Neural crest cell (in vitro differentiated cells): ENCODE measurements at places on chromosomes 16 and 17.

- DNase-seq, result no peak
Observed at GRCh38 chr16:1093284-1094123, 2.5 kb downstream of the C1QTNF8 start.

- no peak for DNase-seq
Observed at GRCh38 chr16:34648-34987, 18.8 kb downstream of the POLR3K start.

DNA sequence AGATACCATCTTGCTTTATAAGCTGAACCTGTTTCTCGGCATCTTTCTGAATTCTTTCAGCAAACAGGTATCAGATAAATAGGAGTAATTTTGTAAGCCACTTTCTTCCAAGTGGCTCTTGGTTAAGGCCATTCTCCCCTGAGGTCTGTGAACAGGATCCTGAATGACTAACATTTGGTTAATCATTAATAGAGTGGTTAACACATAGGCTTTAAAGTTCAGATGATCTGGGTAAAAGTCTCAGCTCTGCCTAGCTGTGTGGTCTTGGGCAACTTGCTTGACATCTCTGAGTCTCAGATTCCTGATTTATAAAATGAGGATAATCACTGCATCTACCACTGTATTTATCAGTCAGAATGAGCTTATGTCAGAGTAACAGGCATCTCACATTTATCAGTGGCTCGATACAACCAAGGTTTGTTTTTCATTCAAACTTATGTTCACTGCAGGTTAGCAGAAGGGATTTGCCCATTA lies 44.4 kb upstream of the ANKFN1 start:
- DNase-seq, result no peak

DNA sequence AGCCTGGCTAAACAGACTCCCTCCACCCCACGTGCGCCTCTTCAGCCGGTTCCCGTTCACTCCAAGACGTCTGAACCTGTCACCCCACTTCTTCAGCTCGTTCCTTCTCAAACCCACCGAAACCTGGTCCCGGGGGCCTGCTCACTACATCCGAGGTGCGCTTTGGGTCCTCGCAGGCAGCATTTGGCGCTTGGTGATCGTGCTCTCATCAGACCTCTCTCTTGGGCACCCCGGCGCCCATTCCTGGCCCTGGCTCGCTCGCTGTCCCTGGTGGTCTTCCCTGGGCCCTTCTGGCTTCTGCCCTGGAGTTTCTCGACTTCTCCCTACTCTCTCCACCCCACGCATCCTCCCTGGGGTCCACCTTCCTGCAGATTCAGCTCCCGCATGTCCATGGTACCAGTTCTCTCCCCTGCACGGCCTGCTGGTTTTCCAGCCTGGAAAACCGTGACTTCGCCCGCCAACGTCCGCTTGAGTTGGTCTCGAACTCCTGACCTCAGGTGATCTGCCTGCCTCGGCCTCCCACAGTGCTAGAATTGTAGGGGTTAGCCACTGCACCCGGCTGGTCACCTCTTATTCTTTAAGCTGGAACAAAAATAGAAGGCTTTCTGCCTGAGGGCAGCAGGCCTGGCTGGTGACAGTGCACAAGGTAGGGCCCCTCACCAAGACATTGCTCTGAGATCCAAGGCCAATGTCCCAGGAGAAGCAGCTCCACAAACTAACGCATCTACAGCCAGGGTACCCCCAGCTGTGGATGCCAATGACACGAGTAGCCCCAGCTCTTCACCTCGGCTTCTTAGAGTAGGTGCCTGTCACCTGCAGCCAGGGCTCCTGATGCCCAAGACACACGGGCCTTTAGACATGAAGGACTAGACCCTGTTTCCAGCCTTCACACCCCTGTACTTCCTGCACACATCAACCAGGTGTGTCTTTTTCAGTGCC lies 1.1 kb upstream of the MEAK7 start:
- DNase-seq, result no peak

GRCh38 chr16:50599494-50599893 lies 51.3 kb downstream of the NKD1 start:
- DNase-seq, result no peak

GRCh38 chr16:87201052-87201451 lies 116.1 kb downstream of the C16orf95 start:
- no peak for DNase-seq

- no peak for DNase-seq
Observed at GRCh38 chr16:70750893-70751467, 50.0 kb downstream of the VAC14 start.

DNA sequence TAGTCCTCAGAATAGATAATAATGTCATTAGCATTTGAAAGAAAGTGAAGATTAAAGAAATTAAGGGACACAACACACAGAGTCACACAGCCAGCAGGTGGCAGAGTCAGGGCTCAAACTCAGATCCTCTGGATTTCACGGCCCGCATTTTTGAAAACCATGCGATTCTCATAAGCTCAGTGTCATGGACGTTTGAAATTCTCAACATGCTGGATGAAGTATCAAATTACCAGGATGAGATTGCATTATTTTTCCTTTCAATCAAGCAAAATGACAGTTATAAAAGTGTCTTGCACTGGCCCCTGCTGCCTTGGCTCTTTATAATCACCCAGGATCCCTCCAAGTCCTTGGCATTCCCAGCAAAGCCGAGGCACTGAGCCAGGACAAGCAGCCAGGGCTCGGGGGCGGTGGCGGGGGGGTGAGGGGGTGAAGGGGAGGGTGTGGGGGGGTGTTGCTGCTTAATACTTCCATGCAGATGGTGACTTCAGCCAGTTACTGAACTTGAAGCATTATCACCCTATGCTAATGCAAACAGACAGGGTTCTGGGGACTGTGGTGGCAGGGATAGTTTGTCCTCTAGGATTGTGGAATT lies 6.6 kb upstream of the BMERB1 start:
- DNase-seq, result peak; percentile 7

- no peak for DNase-seq
Observed at GRCh38 chr17:81044764-81045589, 10.0 kb downstream of the BAIAP2 start.

DNA sequence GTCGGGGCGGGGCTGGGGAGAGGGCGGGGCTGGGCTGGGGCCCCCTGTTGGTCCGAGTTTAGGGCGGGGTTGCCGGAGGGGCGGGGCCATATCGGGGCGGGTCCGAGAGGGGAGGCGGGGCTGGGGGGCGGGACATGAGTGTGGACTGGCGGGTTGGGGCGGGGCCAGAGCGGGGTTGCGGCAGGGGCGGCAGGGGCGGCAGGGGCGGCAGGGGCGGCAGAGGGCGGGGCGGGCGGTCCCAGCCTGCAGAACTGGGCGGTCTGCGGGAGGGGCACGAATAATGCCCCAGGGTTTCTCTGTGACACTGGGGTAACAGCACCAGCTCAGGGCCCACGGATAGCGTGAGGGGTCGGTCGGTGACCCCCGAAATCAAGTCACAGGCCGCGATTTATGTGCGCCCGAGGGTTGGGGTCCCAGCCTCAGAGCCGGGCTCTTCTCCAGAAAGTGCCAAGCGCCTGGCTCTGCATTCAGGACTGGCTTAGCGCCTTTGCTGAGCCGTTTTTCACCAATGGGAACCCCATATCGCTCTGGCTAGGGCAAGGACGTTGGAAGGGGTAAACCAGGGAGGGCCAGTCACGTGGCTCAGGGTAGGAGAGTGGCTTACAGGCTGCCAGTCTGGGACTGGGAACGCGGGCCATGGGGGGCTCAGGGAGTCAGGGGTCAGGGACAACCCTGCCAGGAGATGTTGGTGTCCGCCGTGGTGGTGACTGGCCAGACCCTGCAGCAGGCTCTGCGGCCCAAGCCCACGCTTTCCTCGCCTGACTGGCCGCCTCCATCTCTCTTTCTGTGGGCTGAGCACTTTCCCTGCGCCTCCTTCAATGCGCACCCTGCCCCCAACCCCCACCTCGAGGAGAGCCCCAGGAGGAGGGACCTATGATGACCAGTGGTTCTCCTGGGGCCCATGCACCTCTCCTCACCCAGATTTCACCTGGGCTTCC lies 1.2 kb upstream of the METTL26 start:
- DNase-seq, result peak; percentile 80

- no peak for DNase-seq
Observed at GRCh38 chr16:74785031-74785430, 10.4 kb upstream of the FA2H start.

- DNase-seq, result no peak
Observed at GRCh38 chr16:55042556-55043432, 112.1 kb downstream of the IRX5 start.

DNA sequence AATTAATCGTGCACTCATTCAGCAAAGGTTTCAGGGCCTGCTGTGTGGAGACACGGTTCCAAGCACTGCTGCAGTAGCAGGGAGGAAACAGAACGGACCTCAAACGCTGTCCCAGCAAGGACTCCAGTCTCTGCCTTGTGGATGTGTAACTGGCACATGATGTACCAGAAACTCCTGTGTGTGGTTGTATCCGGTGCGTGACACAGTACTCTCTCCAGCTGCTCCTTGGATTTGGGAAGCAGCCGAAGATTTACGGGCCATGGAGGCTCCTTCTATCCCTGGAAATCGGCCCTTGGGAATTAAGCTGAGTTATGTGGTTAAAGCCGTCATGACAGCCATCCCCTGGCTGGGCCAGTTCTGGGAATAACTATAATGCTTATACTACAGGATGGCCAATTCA lies 8.5 kb upstream of the ANKRD11 start:
- DNase-seq, result no peak

DNA sequence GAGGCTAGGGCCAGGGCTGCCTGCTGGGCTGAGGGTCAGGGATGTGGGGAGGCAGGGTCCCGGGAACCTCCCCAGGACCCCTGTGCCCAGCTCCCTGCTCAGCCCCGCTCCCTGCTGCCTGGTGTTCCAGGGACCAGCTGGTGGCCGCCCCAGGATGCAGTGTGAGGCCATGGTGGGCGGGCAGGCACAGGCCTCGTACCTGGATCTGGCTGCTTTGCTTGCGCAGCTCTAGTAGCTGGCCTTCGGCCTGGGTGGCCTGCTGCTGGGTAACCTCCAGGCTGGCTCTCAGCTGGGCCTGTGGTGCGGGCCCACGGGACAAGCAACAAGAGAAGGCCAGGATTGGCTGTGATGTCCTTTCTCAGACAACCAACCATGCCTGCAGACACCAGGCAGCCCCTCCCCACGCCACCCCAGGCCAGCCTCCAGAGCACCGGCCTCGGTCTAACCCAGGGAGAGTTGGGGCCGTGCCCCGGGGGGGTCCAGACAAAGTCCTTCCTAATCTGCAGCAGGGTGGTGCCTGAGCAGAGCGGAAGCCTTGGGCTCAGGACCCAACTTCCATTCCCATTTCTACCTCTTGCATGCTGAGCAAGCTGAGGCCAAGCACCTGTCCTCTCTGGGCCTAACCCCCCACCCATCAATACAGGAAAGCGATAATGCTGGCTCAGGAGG lies 4.1 kb downstream of the TRIM65 start:
- no peak for DNase-seq

- DNase-seq, result no peak
Observed at GRCh38 chr16:85498607-85499006, 114.5 kb upstream of the GSE1 start.

DNA sequence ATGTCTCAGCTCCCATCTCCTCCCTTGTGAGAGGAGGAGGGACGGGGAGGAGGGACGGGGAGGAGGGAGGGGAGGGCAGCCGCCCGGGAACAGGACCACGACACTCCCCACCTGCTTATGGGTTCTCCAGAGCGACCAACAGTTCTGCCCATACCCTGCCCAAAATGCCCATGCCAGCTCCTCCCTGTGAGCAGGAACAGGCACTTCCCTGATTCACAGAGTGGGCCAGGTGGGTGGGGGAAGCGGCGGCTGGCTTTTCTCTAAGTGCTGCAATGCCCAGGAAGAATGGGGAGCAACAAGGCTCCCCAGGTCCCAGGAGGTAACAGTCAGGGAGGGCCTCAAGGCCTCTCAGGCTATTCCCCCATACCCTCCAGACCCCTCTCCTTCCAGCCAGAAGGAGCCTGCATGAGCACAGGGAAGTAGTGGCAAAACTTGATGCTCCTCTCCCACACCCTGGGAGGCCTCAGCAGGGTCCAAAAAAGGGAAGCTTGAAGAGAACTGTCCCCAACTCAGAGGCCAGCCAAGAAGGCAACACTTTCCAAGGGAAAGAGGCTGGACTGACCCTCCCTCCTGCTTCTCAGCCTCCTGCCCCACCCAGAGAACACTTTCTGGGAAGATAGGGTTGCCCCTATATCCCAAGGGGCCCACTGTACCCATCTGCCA lies 53.8 kb downstream of the MYO18A start:
- no peak for DNase-seq

DNA sequence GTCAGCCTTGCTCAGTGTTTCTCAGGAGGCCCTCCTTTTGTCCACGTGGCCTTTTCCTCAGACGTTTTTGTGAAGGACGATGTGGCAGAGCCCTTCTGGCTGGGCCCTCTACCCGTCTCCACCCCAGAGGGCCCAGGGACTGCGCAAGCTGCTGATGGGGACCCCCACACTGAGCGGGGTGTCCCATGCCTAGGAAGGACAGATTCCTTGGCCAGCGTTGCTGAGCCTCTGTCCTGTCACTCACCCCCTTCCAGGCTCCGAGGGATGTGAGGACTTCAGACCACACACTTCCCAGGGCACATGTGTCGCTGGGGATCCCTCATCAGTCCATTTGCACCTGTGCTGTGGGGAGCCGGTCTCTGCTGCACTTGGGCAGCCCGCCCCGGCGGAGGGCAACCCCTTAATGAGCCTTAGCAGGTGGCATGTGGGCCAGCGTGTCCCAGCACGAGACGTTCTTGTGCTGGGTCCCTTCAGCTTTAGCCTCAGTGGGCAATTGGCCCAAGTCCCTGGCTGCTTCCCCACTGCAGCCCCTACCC lies 48.3 kb downstream of the NT5M start:
- no peak for DNase-seq

DNA sequence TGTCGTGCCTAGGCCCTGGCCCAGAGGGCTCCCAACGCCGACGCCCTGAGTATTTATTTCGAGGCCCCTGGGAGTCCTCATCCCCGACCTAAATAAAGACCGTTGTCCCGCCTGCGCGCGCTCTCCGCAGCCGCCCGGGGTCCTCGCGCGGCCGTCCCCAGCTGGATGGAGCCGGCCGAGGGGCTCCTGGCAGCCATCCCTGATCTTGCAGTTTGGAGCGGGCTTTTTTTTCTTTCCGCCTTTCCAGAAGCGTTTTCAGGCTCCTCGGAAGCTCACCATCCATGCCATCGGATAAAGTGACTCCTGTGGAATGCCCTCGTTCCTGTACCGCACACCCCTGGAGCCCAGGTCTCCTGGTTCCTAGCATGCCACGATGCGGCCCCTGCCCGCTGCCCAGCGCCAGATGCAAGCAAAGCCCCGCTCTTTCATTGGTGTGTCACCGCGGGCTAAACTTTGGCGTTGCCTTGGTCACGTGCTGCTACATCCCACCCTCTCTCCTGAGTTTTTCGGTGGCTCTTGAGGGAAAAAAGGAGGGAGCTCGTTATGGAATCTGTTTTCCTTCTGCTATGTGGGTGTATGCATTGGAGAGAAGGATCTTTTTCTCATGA lies 716 bp downstream of the TMEM94 start:
- peak; percentile 32 for DNase-seq

- DNase-seq, result no peak
Observed at GRCh38 chr16:610513-611381, 20.0 kb upstream of the WFIKKN1 start.

GRCh38 chr16:50473356-50473945 lies 74.7 kb upstream of the NKD1 start:
- no peak for DNase-seq

GRCh38 chr16:48592839-48593429 lies 17.0 kb downstream of the N4BP1 start:
- DNase-seq, result no peak

GRCh38 chr16:88285514-88285822 lies 97.3 kb upstream of the ZNF469 start:
- DNase-seq, result no peak

GRCh38 chr17:82574041-82574440 lies 54.5 kb downstream of the FOXK2 start:
- no peak for DNase-seq
